Activated CD4-positive, alpha-beta T cell treated with anti-CD3 and anti-CD28 coated beads for 36 hours (primary cell): ENCODE measurements at places on chromosomes 7 and 10. TPM values are rescaled to one million over a fixed set of nuclear protein-coding genes. Genes with fewer than 3 reads are reported as not detected.

The INHBA gene
- not detected for total RNA-seq

The SEMA4G gene
- 0.62 TPM for total RNA-seq

The CABCOCO1 gene
- not detected for total RNA-seq

- peaks cover 4% of the 10 kb centered on the region for H3K36me3 ChIP-seq
- H3K27me3 ChIP-seq, result no peaks in the 10 kb centered on the region
- peaks cover 17% of the 10 kb centered on the region for H3K4me1 ChIP-seq
- no peak overlapping the region for H3K4me3 ChIP-seq
These were observed 18.8 kb downstream of the NOBOX start for GRCh38 chr7:144384555-144385245.

DNA sequence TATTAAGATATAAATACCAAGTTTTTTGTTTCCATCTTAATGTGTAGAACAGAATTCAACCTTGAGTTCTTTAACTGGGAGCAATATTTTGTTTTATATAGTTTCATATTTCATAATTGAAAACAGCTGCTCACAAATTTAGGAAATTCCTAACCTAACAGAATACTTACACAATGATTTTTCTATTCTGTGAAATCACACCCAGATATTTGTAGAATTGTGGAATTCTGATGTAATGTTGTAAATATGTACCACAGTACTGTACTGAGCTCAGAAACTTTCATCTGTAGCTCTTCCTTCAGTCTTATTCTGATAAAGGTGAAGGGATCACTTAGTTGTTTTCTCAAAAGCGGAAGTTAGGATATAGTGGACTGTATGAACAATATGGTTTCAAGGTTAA, 143.4 kb upstream of the GLI3 start:
- no peak overlapping the region for H3K27ac ChIP-seq
- H3K36me3 ChIP-seq, result no peaks in the 10 kb centered on the region
- no peaks in the 10 kb centered on the region for H3K4me1 ChIP-seq
- H3K4me3 ChIP-seq, result no peak overlapping the region

- no peak overlapping the region for H3K27ac ChIP-seq
- no peak for DNase-seq
- H3K36me3 ChIP-seq, result no peaks in the 10 kb centered on the region
- no peak overlapping the region for H3K4me3 ChIP-seq
- H3K4me1 ChIP-seq, result peaks cover 18% of the 10 kb centered on the region
- no peaks in the 10 kb centered on the region for H3K27me3 ChIP-seq
These were observed 25.6 kb downstream of the PYROXD2 start for GRCh38 chr10:98389398-98389797.

DNA sequence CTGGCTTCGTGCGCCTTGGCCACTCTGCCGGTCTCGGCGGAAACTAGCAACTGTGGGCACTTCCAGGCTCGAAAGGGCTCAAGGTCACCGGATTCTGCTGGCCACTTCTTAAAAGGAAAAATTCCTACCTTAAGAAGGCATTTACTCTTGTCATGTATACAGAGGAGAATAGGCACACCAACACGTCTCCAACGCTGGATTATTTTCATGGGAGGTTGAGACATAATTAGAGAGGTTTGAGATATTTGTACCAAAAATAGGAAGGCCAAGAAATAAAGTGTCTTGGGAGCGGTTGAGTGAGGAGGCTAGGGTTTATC, 4.5 kb upstream of the CYP26A1 start:
- no peak overlapping the region for H3K4me3 ChIP-seq
- H3K4me1 ChIP-seq, result peaks cover 18% of the 10 kb centered on the region
- H3K27me3 ChIP-seq, result peaks cover 76% of the 10 kb centered on the region
